ENCODE measurements at places on chromosomes 5 and 9.

DNA sequence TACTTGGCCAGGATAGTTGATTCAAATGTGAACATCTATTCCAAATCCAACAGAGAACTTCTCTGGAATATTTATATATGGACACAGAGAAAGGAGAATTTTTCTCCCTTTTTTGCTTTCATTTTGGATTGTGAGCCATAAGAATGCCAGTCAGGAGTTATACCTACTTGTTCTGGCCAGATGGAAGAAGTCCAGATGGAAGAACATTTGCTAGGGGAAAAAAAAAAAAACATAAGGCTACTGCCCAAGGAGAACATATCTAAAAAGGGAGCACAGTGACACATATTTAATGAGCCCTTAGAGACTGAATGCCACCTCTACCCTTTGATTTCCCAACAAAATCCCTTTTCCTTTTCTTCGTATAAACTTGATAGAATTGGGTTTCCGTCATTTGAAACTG lies 61.7 kb upstream of the PPP2R2B start:
- no peak for DNase-seq

DNA sequence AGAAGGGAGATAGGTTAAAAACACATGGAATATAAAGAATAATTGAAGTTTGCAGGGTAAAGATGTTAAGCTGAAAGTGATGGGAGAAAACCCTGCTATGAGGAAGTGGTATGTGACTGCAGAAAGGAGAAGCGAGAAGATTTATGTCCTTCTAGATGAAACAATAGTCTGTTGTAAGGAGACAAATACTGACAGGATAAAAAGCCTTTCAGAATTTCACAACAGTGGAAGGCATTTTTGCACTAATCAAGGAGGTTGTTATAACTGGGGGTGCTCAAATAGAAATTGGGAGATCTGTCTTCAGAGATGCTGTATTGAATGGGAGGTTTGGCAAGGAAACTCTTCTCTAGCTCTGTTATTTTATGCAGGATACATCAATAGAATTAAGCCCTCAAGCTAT lies 69.6 kb downstream of the NMUR2 start:
- DNase-seq: no peak

GRCh38 chr9:105066275-105066865 lies 138.4 kb upstream of the ABCA1 start:
- DNase-seq: no peak

GRCh38 chr9:94080249-94080648 lies 4.0 kb upstream of the PTPDC1 start:
- no peak for DNase-seq

GRCh38 chr5:34587355-34588241 lies 68.5 kb upstream of the RAI14 start:
- no peak for DNase-seq

GRCh38 chr9:108412755-108413154 lies 443.0 kb downstream of the ACTL7B start:
- DNase-seq: no peak

DNA sequence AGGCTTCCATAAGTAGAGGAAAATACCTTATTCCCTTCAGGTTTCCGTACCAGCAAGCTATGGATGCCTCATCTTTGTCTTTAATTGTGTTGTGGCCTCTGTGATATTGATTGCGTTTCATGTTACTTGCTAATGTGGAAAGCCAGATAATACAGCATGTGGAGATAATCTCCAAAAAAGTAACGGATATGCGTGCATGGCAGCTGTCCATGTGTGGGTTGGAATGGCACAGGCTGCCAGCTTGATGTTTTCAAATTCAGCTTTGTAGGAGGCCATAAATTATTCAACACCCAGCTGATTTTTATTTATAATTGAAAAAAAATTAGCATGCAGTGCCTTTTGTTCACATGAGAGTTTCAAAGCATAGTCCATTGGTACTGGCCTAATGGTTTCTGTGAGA lies 144.9 kb downstream of the GIN1 start:
- DNase-seq: no peak

DNA sequence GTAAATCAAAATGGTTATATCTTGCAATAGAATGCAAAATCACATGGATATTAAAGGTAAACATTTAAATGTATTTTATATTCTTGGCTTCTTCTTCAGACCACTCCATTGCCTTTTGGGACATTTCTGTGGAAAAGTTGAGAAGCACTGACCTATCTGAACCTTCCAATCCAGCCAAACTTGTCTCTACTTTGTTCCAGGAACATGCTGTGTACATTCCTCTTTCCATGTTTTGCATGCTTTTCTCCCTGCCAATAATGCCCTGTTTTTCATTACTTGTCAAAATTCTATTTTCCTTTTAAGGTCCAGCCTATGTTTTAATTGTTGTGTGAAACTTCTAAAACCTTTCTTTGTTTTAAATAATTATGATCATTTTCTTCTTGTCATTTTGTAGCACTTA lies 28.3 kb downstream of the JAK2 start:
- no peak for DNase-seq

- no peak for DNase-seq
These were observed 171.2 kb upstream of the KIF2A start for GRCh38 chr5:62134811-62135210.

DNA sequence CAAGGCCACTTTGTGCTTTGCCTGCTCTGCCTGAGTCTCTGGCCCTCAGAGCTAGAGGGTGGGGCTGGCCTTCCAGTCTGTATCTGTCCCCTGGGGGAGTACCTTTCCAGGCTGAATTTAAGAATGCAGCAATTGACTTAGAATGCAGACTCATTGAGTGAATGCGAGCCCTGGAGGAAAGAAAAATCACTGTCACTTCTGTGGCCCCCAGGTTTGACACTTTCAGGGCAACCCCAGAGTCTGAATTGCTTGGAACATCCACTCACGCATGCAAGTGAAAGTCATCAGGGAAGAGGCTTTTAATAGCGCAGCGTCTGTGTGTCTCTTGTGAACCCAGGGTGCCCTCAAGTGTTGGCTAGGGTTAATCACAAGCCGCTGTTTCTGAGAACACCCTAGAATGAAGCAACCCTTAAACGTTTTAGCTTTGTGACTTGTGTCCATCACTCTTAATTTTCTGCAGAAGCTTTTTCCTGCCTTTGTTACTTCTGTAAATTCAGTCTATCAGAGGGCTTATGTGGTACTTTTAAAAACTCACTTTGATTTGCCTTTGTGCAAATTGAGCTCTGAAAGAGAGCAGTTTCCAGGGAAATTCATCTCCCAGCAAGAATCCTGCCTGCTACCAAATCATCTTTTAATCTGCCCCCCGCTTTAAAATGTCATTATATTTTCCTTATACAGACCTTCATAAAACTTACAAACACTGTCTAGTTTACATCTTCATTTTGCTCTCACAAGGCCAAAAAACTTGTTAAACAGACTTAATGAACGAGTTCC lies 146.8 kb upstream of the IQGAP2 start:
- no peak for DNase-seq

DNA sequence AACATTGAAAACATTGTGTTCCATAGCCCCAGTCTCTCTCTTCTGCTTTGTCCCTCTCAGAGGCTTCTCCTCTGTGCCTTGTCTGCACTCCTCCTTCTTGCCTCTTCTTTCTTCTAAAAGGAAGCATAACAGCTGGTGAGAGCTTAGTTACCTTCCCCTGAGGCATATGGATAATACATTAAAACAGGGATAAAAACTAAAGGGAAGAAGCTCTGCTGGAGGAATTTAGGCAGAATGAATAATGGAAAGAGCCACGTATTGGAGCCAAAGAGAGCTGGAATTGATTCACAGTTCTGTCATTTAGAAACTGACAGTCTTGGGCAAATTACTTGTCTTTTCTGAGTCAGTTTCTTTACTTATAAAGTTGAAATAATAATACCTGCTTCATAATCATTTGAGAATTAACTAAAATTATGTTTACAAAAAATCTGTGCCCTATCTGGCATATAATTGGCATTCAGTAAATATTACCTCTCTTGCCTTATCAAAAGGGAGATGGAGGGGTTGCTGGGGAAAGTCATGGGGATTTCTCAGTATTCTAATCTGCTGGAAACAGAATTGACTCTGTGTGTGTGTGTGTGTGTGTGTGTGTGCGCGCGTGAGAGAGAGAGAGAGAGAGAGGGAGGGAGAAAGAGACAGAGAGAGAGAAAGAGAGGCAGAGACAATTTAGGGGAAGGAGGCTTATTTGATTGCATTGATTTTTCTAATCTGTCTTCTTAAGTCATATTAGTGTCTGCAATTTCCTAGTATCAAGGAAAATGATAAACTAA lies 20.2 kb downstream of the ZNF474 start:
- no peak for DNase-seq
